ENCODE measurements at places on chromosomes 7 and 10.

GRCh38 chr10:133327651-133328357 is 8.9 kb downstream of the CALY start:
- no peak for DNase-seq

GRCh38 chr7:64951250-64951848 is 39.5 kb downstream of the ZNF117 start:
- peak; percentile 46 for DNase-seq

DNA sequence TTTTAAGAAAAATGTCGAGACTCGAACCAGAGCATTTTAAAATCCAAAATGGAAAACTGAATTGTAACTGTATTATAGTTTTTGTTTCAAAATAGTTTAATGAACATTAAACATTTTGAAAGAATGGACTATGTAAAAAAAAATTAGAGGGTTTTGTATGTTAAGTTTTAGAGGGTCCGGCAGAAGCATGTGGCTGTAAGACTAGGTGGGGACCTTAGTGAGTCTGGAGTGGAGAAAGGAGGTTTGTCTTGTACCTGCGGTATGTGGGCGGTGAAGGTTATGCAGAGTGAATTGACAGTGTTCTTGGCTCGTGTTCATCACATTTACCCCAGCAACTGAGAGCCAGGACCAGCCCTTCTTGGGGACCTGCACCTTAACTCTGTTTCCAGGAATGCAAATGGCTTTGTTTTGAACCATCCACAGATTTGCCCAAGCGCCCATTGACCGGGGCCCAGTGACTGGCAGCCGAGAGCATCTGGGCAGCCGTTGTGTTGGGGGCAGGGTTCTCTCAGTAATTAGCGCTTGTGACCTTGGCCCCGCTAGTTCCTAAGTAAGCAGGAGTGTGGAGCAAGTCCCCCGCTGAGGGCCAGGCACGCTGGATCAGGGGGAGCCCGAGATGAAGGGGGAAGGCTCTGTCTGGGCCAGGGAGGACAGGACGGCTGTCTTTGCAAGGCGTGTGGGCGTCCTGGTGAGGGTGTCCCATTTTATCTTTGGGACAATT is 1.4 kb upstream of the KLF6 start:
- DNase-seq: no peak

- DNase-seq: no peak
Observed at GRCh38 chr7:140571538-140572122, 69.0 kb downstream of the DENND2A start.

DNA sequence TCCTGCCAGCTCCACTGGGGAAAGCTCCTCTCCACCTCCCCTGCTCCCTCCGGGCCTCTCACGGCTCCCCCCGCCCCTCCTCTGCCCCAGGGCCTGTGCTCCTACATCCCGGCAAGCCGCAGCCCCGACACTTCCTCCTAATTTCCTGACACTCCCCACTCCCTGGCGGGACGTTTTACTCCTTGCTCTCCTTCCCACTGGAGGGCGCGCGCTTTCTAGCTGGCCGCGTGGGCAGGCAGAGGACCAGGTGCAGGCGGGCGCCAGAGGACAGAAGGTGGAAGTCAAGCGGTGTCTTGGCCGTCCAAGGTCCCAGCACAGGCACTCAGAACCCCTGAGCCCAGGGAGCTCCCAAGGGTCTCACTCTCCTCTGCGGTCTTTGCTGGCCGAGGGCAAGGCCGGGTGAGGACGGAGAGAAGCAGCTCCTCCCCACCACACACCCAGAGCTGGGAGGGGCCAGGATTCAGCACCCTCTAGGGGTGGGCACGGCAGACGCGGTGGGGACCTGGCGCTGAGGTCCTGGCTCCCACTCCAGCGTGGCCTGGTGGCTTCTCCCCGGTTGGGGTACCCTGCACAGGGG is 19.1 kb downstream of the ADAM8 start:
- DNase-seq: no peak

DNA sequence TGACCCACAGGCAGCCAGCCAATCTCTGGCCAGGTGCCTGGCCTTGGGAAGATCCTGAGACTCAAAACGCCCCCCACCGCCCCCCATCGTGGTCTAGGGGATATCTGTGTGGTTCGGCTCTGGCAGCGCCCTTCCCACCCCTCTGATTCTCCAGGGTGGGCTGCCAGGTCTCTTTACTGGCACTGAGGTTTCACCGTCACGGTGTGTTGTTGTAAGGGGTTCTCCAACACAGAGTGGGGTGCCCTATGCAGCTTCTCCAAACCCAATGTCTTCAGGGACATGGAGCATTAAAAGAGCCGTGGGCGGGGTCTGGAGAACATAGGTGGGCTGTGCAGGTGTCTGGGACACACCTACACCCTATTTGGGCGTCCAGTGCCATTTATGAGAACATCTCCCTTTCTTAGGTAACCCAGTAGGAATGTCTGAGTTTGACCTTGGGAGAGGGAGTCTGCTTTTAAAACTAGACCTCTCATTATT is 1.5 kb downstream of the MAFK start:
- DNase-seq: no peak

GRCh38 chr7:34315032-34315431 is 343.0 kb upstream of the NPSR1 start:
- no peak for DNase-seq

GRCh38 chr7:79287981-79288380 is 165.5 kb downstream of the MAGI2 start:
- DNase-seq: no peak

DNA sequence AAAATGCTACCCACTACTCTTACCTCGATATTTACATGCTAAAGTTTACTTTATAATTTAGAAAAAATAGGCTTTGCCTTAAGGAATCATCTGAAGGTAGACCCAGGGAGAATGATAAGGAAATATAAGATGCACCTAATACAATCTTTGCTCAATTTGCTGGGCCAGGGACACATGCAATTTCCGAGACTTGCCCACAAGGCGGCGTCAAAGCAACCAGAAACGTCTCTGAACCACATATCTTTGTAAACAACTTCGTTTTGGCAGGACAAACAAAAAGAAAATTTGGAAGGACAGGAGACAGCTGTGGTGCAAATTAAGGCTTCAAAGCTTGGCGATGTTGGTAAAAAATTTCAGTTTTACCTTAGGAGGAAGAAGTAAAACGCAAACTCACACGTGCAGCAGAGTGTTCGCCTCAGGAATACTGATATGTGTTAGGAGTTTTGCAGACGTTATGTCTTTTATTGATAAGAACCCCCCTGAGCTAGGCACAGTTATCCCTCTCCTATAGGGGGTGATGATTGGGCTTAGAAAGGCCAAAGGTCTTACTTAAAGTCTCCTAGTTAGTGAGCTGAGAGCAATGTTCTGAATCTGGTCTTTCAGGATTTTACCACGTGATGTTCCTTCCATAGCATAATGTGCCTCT is 134.3 kb downstream of the PRKCQ start:
- DNase-seq: peak; percentile 76

GRCh38 chr7:150341263-150342120 is at the start of gene RARRES2:
Gene RARRES2 (minus strand): TSS chr7:150341629. CDS start chr7:150340609, 1,020 bp downstream.
- DNase-seq: no peak

DNA sequence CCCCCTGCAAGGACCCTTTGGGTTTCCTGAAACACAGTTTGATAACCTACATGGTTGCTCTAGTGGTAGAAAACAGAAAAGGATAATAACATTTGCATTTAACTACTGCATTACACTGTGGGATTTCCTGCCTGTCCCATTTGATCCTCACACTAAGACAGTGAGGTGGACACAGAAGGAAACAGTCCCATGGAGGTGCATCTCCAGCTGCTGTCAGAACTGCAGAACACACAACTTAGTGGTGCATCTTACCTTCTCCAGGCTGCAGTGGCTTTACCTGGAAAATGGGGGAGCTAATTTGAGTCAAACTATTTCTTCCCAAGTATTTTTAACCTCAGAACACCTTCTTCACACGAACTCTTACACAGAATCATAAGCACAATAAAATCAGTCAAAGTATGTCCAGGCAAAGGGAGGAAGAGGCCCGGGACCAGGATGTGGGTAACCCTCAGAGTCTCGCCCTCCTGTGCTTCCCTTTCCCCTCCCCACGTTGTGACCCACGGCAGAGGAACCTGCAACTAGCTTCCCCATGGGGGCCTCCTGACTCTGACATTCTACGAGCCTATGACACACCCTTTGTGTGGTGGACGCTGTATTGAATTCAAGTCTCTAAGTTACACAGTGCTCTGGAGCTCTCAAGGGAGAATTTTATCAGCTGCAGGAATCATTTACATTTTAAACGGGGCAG is 33.7 kb downstream of the SCRN1 start:
- DNase-seq: peak; percentile 60

DNA sequence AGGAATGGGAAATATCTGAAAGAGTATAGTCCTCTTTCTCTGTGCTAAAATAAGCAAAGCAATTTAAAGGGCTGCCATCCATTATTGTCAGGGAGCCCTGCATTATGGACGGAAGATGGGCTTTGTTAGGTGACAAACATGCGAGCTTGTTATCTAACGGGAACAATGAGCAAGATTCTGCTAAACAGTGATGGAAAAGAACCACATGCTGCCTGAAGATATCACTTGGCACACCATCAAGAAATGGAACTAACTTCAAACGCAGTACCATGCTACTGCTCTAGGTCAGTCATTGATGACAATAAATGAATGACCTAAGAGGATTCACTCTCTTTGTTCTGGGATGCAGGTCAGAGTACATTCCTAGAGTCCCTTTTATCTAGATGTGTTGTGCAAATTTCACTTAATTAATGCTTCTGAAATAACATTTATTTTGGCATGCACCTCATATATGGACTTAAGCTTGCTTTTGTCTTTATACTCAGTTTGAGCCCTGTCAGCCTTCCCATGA is 175.7 kb upstream of the PTN start:
- DNase-seq: peak; percentile 30

- peak; percentile 63 for DNase-seq
Observed at GRCh38 chr7:38318803-38319416, 45.5 kb upstream of the TARP start.

DNA sequence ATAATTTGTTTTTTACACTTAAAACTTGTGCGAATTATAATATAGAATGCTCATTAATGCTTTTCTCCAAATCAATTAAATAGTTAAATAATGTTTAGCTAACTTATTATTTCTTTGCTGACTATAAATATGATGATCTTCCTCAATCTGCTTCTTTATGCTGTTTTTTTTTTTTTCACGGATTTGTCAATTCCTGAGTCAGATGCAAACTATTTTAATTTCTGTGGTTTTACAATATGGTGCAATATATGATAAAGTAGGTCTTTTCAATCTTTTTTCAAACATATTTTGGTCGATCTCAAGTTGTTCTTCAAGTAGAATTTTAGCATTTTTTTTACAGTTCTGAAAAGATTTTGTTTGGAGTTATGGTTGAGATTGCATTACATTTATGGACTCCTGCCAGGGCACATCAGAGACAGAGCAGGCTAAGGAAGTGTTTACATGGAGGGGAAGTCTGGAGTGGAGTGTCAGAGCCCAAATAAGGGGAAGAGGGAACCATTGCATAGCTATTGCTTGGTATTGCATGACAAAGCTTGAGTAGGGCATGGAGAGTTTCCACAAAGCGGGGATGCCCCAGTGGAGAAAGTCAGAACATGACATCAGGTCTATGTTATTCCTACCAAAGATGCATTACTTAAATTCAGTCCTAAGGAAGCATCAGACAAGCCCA is 204.4 kb downstream of the OTUD1 start:
- DNase-seq: peak; percentile 1

- DNase-seq: no peak
Observed at GRCh38 chr10:29183301-29183945, 105.4 kb upstream of the LYZL1 start.

- DNase-seq: peak; percentile 72
Observed at GRCh38 chr10:77836299-77836820, 90.2 kb downstream of the DLG5 start.

DNA sequence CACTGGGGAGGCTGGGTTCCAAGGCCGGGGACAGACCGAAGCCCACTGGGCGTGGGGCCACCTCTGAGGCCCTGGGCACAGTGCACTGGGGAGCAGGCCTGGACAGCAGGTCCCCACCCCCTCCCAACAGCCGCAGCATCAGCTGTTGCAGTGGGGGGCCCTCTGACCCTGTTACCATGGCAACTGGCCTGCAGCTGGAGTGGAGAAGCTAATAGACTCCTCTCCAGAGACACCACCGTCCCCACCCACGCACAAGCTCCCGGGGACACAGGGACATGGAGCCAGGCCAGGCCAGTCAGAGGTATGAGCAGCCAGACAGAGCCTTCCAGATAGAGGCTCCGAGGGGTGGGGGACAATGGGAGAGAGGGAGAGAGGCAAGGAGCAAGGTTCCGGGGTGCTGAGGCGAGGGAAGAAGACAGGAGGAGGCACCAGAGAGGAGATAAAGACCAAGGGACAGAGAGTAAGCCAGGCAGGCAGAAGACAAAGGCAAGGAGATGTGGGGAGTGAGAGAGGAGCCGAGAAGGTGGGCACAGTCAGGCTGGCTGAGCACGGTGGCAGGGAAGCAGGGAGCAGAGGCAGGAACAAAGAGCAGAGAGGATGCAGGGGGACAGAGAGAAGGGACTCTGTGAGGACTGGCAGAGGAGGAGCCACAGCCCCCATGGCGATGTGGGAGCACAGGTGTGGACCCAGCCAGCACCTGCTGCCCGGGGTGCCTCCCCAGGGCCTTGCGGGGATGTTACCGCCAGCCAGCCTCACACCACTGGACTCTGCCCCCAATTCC is 6.7 kb downstream of the KCNH2 start:
- no peak for DNase-seq

GRCh38 chr7:50085344-50085743 is 7.7 kb downstream of the ZPBP start:
- no peak for DNase-seq

GRCh38 chr7:47044625-47045024 is 537.3 kb downstream of the TNS3 start:
- DNase-seq: no peak

- no peak for DNase-seq
Observed at GRCh38 chr7:6367701-6368211, 80.0 kb downstream of the DAGLB start.

DNA sequence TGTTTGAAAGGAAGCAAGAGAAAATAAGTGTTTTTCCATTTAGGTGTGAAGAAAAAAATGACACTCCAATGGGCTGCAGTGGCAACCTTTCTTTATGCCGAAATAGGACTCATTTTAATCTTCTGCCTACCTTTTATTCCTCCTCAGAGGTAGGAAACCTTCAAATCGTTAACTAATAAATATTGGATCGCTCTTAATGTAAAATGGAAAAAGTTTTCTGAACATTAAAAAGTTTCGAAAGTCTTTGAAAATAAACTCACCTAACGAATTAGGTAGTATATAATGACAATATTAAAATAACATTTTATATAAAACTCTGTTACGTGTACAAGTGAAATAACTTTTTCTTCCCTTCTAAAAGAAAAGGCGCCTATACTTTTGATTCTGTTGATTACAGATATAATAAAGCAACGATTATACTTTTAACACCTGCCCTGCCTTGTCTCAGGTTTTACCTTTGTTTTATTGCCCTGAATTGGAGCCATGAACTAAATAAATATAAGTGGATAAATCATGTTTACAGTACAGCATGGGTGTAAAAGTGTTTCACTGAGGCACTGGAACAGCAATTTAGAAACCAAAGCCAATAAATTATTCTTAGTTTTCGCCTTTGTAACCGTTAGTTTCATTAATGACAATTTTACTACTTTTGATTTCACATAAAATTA is 804 bp downstream of the BCAP29 start:
- DNase-seq: no peak

Data from common myeloid progenitor, CD34-positive (primary cell).